ENCODE measurements at places on chromosomes 5 and 9. TPM values are rescaled to one million over a fixed set of nuclear protein-coding genes. Genes with fewer than 3 reads are reported as not detected.

Gene LCN1
- total RNA-seq: not detected

DNA sequence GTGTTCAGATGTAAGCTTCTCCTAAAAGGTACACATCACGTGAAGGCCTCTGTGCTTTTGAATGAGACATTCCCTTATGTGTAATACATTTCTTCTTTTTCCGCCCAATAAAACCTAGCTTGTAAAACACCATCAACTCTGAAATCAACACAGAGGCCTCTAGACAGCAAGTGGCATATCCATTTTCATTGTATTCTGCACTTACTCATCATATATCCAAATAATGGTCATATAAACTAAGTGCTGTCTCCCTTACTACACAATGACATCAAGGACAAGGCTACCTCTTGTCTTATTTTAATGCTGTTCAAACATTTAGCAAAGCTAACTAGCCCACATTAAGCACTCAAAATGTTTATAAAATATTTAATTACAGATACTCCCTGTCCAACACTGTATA is 108.5 kb downstream of the ELAVL2 start:
- DNase-seq: no peak

Gene CXXC5
- 4.3 TPM for total RNA-seq

Gene IL3
- 0.98 TPM for total RNA-seq

- peak; percentile 28 for DNase-seq
Observed at GRCh38 chr9:38066914-38067858, 1.8 kb downstream of the SHB start.

DNA sequence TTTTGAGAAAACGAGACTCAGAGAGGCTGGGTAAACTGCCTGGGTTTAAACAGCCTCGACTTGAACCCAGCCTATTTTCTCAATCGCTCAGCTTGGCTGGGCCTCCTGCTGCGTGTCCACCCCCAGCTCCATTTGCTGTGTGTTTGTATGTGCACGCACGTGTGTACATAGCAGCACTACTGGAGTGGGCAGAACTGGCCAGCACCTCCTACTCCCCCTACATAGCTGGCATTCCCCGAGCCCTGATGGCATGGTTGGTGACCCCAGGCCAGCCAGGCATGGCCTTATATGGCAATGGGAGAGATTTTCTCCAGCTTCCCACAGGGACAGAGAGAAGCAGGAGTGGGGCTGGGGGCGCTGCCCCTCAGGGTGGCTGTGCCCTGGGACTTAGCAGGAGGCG is 4.1 kb downstream of the AIF1L start:
- DNase-seq: no peak

GRCh38 chr5:127615916-127616315 is 33.0 kb upstream of the CTXN3 start:
- DNase-seq: no peak

Gene LHX6
- total RNA-seq: 0.22 TPM
